ENCODE measurements at places on chromosomes 16 and 17. TPM values are rescaled to one million over a fixed set of nuclear protein-coding genes. Genes with fewer than 3 reads are reported as not detected.

Gene OXLD1
- total RNA-seq, result 11.2 TPM

Gene ZNF423
- 0.42 TPM for total RNA-seq

Gene SLC16A13
- total RNA-seq, result 2.3 TPM

Gene SCRN2
- total RNA-seq, result 21.4 TPM

DNA sequence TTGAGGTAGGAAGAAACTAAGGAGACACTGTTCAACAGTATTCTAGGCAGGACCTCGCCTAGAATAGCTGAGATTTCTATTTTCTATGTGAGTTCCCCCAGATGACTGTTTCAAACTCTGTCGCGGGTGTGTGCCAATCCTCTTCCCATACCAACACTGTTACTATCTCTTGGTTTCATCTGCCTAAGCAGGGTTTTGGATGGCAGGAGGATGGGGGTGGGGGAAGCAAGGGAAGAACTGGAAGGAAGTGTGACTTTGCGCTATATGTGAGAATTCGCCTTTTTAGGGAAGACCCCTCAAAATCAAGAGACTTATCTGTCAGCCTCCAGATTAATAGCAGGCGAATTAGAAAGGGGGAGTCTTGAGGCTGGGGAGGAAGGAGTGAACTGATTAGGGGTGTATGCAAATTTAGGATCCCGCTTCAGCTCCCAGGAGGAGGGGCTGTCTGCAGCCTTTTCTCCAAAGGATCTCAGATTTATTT lies 521 bp upstream of the G6PC3 start:
- DNase-seq, result no peak

DNA sequence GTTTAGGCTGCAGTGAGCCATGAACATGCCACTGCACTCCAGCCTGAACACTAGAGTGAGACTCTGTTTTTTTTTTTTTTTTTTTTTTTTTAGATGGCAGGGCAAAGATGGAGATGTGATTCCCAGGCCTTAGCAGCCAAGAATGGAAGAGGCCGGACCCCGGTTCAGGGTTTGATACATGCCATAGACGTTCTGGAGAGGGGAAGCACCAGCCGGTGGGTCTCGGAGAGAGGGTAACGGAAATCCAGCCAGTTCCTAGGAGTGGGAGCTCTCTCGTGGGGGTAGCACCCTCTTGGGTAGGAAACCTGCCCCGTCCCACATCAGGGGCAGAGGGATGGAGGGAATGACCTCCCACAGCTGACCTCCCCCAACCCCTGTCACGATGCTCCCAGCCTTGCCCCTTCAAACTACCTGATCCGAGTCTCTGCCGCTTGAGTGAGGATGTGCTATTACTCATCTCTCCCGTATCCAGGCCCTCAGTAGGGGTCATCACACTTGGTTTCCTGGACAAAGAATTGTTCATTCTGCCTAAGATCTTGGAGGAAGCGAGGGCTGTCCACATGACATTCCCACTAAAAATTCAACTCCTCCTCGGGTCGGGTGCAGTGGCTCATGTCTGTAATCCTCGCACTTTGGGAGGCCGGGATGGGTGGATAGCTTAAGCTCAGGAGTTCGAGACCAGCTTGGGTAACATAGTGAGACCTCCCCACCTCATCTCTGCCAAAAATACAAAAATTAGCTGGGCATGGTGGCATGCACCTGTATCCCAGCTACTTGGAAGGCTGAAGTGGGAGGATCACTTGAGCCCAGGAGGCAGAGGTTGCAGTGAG lies 47.3 kb downstream of the MIS12 start:
- DNase-seq, result no peak

GRCh38 chr17:60442271-60443173 lies 20.2 kb downstream of the CHCT1 start:
- DNase-seq, result no peak

DNA sequence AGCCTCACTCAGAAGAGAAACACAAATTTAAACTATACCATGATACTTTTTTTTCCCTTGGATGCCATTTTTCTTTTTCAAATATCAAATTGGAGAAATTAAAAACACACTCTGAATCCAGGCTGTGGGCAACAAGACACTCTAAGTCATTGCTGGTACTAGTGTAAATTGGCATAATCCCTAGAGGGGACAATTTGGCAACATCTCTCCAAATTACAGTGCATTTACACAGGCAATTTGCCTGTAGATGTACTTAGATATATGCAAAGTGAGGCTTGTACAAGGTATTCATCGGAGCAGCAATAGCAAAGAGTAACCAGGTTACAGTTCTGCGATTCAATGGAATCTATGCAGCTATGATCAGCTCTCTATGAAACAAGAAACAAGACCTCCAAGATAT lies 6.7 kb upstream of the GUCY2D start:
- DNase-seq, result no peak

DNA sequence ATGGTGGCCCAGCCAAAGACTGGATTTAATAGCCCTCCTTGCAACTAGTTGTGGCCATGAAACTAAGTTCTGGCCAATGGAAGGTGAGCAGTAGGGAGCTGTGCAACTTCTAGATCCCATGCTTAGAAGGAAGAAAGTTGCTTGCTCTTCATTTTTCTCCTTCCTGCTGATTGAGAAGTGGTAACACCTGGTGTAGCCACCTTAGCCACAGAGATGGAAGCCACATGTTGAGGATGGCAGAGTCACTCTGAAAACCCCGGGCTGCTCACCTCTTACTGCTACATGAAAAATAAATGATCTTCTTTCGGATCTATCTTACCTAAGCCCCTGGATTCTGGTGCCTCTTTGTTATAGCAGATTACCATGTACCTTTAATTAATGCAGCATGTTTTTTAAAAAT lies 10.3 kb upstream of the ATP5MC1 start:
- no peak for DNase-seq

GRCh38 chr17:37365589-37365988 lies 10.2 kb upstream of the C17orf78 start:
- DNase-seq, result no peak

DNA sequence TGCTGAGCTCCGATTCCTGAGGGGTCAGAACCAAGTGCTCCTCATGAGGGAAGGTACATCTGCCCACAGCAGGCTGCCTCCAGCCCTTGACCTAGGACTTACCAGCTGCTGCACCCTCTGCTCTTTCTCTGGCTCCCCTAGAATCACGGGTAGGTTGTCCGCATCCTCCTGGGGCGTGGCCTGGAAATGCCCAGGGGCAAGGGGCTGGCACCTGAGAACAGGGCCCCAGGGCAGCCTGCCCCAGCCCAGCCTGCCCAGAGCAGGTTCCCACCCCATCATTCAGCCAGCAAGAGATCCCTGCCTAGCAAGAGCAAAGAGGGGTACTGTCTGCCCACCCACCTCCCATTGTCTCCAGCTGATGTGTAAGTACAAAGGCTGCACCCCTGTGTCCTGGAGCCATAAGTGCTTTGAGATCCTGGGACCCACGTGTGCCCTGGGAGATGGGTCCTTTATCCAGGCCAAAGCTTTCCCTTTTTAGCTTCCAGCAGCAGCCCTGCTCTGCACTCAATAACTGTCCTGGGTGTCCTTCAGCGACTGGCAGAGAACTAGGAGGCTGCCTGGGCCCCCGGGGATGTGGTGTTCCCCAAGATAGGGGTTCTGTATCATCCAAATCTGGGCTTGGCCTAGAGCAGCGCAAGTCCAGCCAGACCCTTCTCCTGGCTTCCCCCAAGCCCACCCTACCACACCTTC lies 5.1 kb downstream of the TSPOAP1 start:
- DNase-seq, result no peak

DNA sequence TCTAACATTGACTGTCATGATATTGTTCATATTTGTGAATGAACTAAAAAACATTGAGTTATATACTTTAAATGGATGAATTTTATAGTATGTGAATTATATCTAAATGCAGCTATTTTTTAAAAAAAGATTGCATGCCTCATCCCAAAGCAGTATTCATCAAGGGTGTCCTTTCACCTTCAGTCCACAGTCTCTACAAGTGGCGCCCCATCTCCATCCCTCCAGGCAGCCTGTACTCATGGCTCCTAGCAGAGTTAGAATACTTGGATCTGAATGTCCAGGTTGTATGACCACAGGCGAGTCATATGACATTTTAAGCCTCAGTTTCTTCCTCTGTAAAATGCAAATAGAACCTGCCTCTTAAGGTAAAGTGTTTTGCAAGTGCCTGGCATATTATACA lies 69.8 kb downstream of the TMEM100 start:
- no peak for DNase-seq

- DNase-seq, result no peak
These were observed 42.2 kb upstream of the CORO6 start for GRCh38 chr17:29664743-29665480.

DNA sequence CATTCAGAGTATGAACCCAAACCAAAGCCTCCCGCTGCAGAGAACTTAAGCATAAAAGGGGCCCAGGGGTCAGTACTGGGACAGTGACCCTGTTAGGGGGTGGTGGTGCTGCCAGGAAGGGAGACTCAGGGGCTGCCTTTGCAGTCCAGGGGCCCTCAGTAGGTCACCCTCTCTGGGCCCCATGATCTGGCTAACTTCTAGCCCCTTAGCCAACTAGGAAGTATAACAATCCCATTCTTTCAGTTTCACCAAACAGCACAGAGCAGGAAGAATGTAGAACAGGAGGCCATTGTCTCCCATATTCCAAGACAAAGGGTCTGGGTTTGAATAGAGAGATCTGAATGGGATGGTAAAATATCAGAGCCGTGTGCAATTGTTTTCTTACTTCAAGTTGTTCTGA lies 378.6 kb upstream of the C16orf82 start:
- DNase-seq, result no peak

DNA sequence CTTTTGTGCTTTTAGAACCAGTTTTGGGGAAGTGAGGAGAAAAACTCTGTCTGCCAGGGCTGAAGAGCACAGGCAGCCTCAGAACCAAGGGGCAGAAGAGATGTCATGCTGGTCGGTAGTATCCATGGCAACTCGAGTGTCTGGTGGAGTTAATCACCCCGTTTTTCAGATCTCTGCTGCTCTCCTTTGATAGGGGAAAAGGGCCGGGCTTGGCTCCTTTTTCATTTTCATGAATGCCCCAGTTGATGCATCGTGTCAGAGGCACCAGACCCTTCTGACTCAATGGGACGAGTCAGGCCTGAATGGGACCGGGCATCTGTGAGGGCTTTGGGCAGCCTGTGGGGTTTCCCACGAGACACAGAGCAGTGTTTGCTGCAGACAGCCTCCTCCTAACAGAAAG lies 304.6 kb downstream of the ABCC12 start:
- no peak for DNase-seq

DNA sequence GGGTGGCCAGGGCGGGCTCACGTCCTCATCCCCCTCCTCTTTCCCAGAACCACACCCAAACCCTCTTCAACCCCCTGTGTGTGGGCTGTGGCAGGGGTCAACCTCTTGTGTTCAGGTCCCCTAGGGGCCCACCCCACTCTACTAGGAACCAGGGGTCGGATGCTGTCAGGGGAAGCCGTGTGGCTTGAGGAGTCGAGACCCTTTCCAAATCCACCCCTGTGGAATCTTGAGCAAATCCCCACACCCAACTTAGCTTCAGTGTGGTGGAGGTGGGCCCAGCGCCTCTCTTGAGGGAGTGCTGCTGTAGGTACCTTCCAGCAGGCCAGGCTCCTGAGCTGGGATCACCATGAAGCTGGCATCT lies 121.5 kb downstream of the MRM1 start:
- DNase-seq, result no peak

DNA sequence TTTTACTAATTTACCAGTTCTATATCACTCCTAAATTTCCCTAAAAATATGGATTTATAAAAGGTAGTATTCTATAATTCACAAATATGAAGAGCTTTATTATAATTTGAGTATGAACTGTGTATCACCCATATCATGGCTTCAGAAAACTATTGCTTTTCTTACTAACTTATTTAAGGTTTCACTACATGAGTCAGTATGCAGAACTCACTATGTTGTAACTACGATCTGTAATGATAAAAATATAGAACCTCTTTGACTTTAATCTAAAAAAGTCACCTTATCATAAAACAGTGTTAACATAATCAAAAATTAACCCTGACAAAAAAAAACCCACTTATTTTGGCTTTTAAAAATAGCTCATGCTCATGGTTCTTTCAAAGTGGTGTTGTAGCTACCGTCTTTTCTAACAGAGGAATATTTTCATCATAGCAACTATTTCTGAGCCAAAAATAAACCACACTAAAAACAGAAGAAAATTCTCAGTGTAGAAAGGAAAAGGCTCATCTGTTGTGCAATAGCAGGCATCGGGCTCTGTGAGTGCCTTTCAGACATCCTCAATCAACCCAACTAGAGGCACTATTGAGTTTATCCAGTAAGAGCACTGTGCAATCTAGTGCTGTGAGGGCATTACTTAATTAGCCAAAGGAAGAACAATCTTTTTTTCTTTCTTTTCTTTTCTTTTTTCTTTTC lies 42.1 kb downstream of the ITGAM start:
- no peak for DNase-seq

DNA sequence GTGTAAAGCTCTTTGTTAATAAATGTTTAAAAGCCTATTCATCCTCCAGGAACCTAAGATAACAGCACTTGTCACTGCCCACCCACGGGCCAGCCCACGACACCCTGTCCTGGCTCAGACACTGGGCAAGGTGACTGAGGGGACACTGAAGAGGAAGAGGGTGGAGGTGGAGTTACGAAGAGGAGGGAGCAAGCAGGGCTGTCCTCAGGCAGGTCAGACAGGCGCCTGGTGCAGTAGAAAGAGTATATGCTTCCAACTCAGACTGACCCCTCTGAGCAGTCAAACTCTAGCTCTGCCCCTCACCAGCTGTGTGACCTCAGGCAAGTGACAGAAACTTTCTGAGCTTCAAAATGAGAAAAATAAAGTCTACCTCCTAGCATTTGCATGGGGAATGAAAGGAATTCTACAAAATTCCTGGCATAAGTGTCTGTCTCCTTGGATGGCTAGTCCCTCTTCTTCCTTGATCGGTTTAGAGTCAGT lies 22.8 kb downstream of the TEX2 start:
- DNase-seq, result no peak

DNA sequence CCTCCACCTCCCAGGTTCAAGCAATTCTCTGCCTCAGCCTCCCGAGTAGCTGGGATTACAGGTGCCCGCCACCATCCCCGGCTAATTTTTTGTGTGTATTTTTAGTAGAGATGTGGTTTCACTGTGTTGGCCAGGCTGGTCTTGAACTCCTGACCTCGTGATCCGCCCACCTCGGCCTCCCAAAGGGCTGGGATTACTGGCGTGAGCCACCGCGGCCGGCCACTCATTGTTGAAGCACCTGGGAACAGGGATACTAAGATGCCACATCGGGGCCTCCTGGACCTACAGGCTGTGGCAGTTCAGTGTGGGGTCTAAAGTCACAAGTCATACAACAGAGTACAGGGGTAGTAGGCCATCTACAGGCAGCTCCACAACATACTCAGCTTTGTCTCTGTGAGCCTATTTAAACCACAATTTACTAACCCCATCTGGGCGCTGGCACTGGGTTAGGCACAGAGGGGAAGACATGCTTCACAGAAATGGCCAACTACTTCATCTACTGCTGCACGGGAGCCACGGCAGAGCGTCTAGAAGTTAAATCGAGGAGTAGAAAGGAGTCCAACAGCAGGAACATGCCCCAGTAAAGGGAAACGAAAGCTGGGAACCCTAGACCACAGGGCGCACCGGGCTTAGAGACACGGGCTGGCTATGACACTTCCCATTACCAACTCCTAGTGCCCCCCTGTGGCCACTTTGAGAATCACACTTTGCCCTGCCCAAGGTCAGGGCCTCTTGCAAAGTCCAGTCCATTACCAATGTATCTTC lies 4.3 kb downstream of the VAMP2 start:
- peak; percentile 95 for DNase-seq

Data from liver (tissue), 10 donors.